NCI-H446 treated with DMSO at 0.1 percent for 48 hours (cell line): ENCODE measurements at places on chromosomes 6 and 20.
A peak's percentile ranks its signal among the peaks of the same experiment; 100 is the strongest.

DNA sequence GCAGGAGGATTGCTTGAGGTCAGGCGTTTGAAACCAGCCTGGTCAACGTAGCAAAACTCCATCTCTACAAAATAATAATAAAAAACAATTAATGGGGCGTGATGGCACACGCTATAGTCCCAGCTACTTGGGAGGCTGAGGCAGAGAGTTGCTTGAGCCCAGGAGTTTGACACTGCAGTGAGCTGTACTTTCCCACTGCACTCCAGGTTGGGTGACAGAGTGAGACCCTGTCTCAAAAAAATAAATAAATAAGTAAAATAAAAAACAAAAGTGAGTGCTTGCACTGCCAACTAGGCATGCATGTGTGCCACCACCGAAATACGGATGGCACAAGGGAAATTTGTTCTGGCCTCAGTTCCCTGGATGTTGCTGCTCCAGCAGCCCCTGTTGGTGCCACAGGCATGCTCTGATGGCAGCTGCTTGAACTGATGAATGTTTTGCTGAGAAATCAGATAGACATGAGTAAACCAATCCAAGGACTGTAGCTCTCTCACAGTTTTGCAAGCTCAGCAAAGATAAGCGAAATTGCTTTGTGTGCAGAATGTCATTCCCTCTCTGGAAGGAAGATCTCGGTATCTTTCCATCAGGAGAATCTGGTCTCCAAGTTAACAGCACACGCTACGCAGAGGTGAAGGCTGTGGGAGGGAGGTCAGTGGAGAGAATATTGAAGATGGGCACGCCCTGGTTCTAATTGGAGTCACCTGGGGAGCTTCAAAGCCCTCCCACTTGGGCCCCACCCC, 188.0 kb upstream of the SLC24A3 start:
- no peak for DNase-seq

GRCh38 chr6:150666071-150666470, 66.4 kb downstream of the PLEKHG1 start:
- no peak for DNase-seq

GRCh38 chr6:34179106-34179720, 33.3 kb upstream of the GRM4 start:
- no peak for DNase-seq

GRCh38 chr6:3289664-3290055, 30.9 kb downstream of the PSMG4 start:
- DNase-seq, result no peak

DNA sequence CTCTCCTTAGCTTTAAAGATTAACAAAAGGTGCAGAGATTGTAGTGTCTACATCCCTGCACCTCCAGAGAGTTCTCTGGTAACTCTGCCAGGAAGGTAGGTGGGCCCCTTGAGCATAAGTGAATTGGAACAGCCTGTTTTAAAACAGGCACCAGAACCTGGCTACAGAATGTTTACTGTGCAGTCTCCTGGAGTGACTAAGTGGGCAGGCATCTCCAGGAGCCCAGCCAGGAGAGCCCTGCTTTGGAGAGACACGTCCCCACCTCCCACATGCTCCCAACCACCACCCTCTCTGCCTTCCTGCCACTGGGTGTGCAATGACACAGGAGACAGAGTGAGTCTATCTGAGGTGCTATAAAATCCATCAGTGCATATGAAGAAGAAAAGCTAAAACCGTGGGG, 110.3 kb upstream of the EYA4 start:
- DNase-seq, result peak; percentile 47

GRCh38 chr6:166772518-166772917, 145.5 kb upstream of the RPS6KA2 start:
- no peak for DNase-seq

DNA sequence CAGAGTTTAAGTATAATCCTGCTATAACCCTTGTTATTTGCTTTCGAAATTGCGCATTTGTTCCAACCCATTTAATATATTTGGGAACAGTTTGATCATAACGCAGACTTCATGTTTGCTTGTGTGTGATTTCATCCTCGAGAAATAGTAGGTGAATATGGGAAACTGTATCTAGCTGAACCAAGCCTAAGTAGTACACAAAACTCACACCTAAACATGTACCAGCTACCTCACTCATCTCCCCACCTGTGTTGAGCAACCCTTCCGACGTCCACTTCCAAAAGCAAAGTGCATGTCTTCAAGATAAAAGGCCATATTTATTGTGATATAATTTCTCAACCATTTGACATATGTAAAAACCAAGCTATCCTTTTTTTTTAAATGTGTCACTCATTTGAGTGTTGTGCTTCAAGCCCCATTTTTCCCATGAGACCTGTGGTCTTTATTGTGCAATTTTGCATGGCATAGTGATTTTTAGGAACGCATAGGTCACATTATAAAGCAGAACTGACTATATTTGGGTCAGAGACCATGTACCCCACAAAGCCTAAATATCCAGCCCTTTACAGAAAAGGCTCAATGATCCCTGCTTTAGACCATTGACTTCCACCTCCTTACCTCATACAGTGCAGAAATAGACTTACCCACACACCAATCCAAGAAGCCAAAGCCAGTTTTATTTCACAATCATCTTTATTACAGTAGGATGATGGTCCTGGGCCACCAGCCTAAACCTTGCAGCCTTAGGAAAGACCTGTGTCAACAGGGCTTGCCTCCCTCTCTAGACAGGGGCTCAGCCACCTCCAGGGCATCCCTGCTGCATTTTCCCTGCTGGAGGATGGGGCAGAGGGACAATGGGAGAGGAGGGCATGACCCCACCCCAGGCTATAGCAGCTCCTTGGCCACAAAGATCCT, 7.1 kb downstream of the CCND3 start:
- no peak for DNase-seq

GRCh38 chr20:49633643-49634042, 65.7 kb upstream of the PTGIS start:
- DNase-seq, result no peak

GRCh38 chr6:137291441-137291840, 72.3 kb upstream of the IFNGR1 start:
- DNase-seq, result peak; percentile 21
